Fibroblast of skin of right quadriceps (primary cell): ENCODE measurements at places on chromosomes 3 and 15.

DNA sequence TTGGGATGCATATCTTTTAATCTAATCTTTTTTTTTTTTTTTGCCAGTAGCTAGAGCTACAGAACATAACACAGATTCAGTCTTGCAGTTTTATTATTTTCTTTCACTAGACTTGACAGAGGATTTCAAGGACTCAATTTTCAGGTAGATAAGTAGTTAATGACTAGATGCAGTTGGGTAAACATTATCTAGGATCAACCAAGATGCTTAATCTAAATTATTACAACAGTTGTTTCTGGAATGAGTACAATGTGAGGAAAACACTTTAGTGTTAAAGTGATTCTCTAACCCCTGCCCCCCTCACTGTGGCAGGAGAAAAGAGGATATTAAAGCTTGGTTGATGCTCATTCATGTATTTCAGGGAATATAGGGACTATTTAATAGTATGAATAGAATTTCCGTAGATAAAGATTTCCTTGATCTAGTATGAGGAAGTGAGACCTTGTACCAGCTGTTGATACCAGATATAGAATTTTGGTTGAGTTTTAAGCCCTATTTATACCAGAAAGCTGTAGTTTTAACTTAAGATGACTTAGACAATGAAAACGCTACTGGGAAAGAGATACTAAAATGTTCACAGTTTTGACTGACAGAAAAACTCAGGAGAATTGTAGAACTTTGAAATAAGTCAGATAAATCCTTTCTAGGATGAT is 389.0 kb upstream of the C2CD4B start:
- DNase-seq = no peak

DNA sequence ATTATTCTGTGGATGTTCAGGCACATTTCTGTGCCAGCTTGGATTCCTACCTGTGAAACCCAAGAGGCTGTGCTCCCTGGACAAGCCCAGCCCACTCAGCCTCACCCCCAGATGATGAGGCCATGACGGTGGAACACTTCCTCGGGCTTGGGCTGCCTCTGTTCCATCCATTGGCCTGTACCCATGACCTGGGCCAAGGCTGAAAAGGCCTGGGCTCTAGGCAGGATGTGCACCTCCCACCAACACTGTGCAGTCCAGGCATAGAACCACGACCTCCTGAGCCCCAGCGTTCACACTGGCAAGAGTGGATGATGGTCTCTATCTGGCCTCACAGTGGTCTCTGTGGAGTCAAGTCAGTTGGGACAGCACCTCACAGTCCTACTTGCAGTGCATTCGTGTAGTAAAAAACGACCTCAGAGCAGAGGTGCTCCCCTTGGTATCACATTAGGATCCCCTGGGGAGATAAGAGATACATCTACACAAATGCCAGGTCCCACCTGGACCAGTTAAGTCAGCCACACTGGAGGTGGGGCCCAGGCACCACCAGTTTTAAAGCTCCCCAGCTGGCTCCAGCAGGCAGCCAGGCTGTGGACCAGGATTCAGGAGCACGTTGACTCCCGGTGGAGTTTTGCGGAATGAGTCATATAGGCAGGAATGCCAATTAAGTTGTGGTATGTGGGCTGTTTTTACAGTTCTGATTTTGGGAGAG is 39.0 kb upstream of the IGF1R start:
- peak; percentile 70 for DNase-seq

GRCh38 chr3:110644203-110644602 is 427.4 kb upstream of the NECTIN3 start:
- DNase-seq = no peak

DNA sequence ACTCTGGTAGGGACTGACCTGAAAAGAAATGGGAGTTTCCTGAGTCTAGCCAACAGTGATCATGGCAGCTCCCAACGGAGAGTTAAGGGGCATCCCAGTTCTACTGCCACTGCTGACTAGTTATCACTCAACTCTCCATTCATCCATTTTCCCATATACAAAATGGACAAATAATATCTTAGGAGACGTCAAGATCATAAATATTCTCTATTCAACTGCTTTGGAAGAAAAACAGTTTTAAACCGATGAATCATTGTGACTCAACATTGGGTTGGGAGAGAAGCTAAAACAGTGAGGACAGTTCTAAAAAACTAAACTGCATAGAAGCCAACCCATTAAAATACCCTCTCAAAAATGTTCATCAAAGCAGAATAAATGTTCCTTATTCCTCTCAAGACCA is 57.6 kb upstream of the CHRM5 start:
- DNase-seq = peak; percentile 65

- DNase-seq = no peak
Observed at GRCh38 chr15:58519516-58519915, 87.7 kb downstream of the LIPC start.

DNA sequence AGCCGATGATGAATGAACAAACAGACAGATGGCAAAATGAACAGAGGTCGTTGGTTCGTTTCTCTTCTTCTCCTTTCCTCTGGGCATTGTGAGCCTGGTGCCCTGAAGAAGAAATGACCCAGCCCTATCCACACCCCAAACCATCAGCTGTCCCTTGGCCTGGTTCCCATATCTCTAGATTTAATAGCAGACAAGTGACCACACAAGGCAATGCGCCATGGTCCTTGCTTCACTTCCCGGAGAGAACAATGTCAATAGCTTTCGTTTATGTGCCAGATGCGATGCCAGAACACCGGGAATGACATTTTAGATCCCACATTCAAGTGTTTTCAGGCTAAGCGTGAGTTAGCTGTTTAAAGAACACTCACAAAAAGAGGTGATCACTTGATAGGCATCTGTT is 17.7 kb downstream of the POC1A start:
- no peak for DNase-seq

- DNase-seq = no peak
Observed at GRCh38 chr3:136778865-136779264, 26.7 kb upstream of the STAG1 start.

DNA sequence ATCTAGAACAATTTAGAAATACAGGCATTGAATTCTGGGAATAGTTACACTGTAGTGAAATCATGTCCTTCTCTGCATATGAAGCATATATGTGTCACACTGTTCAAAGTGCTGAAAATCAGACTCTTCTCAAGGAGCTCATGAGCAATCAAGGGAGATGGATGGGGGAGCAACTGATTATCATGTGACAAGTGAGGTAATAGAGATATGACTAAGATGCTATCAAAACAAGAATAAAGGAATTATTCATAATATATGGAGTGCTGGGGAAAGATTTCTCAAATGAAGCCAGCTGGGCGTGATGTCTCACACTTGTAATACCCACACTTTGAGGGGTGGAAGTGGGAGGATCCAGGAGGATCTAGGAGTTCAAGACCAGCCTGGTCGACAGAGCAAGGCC is 74.9 kb upstream of the CHRNB4 start:
- DNase-seq = peak; percentile 70

DNA sequence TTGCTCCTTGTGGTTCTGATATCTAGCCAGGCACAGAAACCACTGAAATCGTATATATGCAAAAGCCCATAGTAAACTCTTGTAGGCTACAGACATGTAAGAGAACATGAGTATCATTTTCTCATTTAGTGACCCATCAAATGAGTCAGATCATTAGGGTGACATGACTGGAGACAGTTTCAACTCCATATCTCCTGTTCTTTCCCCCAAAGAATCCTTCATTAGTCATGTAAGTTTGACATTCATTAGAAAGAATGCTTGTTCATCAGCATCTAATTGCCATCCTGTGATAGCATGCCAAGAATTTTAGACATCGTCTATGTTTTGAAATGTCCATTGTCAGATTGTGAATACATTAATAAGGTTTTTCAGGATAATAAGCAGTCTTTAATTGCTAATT is 264.9 kb upstream of the TPM1 start:
- DNase-seq = peak; percentile 93

DNA sequence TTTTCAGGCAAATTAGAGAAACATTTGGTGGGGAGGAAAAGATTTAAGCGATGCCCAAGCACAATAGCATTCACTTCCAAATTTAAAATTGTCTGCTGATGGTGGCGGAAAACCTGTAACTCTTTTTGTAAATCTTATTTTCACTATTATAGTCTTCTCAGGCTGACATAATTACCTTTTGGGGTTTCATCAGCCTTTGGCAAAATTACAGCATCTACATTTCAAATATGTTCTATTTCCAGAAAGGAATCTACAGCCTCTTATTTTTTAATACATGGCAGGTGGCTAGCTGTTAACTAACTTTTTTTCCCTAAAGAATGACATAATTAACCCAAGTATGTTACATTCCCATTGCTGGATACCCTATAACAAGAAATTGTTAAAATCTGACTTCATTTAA is 391.5 kb upstream of the CCDC54 start:
- peak; percentile 29 for DNase-seq

DNA sequence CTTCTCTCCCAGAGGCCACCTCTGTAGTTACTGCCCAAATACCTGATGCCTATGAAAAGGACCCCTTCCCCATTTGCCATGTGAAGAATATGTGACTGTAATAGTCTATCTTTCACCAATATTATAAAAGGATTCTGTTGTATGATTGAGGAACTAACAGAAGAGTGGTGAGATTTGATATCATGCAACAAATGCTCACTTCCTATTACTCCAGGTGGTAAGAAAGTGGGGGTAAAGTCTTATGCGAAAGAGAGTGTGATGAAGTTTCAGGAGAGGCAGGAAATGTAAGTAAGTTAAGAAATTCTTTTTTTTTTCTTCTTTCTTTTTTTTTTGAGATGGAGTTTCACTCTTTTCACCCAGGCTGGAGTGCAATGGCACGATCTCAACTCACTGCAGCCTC is 24.4 kb upstream of the RAP2B start:
- DNase-seq = no peak

DNA sequence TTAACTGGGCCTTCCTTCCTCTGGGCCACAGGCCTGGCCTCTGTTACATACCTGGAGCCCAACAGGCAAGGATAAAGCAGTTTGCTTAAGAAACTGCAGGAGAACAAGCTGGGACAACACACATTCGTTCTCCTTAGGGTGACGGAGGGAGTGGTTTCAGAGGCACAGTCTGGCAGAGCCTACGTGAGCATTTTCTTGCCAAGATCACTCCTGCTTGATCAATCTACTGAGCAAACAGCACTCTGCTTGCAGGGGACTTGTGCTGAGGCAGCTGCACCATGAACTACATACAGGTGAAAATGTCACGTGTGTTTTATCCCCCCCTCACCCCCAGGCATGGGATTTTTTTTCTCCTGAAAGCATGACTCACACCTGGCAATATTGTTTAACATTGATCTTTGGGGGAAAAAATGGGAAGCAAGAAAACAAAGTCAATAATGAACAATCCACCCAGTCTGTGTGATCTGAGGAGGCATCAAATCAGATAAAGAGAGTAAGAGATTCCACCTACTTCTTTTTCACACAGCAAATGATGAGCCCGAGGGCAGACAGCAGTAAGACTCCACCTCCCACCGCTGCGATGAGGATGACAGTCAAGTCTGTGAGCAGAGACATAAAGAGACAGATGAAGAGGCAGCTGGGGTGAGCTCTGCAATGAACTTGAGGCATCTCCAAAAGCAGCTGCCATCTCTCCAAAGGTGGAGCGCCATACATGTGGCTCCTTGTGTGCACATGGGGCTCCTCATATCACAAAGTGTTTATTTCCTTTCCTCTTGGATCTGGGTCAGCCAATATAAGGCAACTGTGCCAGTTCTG is 57.4 kb downstream of the CDCP1 start:
- DNase-seq = no peak

DNA sequence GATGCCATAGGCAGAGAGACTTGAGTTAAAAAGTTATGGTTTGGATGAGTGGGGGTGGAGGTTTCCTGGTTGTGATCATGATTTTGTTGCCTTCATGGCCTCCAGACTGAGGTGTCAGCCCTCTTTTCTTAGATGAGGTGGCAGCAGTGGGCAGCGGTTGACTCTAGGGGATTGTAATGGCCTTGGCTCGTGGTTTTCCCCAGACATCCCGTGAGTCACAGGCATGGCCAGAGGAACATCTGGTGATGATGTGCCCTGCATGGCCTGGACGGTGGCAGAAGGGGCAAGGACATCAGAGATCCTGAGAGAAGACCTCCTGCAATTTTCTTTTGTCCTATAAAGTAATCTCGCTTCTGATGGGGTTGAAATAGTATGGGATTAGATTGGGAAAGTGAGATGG is 12.4 kb downstream of the RETNLB start:
- DNase-seq = no peak

GRCh38 chr15:40906991-40907802 is 12.9 kb downstream of the VPS18 start:
- DNase-seq = no peak

GRCh38 chr3:43784640-43785011 is 93.9 kb downstream of the ABHD5 start:
- no peak for DNase-seq

DNA sequence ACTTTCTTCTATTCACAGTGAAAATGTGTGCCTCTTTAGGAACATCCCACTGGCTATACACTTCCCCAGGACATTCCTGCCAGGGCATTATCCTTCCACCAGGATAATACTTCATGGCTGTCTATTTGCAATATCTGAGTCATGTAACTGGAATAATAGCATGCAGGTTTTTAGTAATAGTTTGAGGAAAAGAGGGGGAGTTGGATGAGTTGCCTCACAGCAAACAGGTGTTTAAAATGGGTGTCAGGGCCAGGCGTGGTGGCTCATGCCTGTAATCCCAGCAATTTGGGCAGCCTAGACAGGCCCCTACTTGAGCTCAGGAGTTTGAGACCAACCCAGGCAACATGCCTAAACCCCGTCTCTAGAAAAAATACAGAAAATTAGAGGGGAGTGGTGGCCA is 585.9 kb downstream of the DIPK2A start:
- DNase-seq = no peak

DNA sequence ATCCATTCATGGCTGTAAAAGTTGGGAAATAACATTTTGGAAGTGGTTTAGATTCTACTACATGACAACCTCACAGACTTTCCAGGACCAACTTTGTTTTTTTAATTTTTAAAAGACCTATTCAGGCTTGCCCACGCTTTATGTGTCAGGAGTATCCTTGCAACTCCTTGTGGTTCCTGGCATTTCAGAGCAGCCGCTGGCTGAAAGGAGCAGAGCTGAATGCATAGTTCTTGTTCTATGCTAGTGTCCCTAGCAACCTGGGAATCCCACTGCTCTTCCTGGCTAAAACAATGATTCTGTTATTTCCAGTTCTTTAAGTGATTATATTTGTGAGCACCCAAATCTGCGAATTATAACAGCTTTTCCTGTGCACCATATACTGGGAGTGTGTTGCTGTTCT is 34.9 kb downstream of the CP start:
- no peak for DNase-seq
